ENCODE measurements at places on chromosomes 16 and 17.

- DNase-seq, result no peak
Measured at GRCh38 chr17:31144428-31144827, 49.7 kb downstream of the NF1 start.

DNA sequence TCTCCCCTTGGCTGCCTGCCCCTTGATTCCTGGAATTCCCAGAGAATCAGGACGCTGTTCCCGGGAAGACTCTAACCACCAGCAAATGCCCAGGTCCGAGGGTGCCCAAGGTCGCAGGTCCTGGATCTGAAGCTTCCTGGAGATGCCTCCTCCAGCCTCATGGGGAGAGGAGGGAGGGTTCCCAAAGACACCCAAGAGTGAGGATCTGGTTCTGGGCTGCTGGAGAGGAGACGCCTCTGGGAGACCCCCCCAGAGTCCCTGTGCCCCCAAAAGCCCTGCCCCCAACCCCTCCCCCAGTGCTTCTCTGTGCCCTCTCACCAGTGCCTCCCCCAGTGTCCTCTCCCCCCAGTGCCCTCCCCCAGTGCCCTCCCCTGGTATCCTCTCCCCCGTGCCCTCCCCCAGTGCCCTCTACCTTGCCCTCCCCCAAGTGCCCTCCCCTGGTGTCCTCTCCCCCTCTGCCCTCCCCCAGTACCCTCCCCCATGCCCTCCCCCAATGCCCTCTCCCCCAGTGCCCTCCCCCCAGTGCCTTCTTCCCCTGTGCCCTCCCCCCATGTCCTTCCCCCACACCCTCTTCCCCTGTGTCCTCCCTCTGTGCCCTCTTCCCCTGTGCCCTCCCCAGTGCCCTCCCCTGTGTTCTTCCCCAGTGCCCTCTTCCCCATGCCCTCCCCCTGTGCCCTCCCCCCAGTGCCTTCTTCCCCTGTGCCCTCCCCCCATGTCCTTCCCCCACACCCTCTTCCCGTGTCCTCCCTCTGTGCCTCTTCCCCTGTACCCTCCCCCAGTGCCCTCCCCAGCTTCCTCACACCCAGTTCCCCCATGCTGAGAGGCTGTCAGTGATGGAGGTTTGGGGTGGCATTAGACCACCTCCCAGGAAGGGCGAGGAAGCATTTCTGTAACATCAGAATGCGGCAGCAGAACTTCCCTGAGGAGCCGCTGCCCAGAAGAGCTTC is 6.3 kb upstream of the SECTM1 start:
- no peak for DNase-seq

DNA sequence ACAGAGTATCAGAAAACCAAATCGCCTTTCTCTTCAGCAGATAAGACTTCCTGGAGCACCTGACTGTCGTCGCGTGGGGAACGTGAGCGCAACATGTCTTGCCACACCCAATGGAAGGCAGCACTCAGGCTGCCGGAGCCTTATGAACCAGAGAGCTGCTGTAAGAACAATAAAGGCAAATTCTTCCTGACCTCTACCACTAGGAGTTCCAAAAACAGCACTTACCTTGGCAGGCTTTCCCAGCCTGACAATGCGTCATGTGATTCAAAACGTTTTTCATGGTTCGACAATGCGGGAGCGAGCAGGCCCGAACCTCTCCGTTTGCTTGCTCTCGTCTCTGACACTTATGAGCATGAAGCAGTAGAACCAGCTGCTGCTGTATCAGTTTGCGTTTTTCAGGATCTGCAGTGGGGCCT is 75.8 kb upstream of the TRAP1 start:
- no peak for DNase-seq

GRCh38 chr17:55116440-55116914 is 147.9 kb downstream of the STXBP4 start:
- DNase-seq, result no peak

DNA sequence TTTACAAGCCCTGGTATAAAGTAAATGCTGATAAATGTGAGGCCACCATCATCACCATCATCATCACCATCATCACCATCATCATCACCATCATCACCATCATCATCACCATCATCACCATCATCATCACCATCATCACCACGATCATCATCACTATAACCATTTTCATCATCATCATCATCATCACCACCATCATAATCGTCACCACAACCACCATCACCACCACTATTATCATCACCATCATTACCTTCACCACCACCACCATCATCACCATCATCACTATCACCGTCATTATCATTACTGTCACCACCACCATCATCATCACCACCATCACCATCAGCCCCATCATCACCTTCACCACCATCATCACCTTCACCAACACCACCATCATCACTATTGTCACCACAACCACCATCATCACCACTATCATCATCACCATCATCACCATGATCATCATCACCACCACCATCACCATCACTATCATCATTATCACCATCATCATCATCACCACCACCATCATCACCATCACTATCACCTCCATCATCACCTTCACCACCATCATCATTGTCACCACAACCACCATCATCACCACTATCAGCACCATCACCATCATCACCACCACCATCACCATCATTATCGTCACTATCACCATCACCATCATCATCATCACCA is 16.6 kb upstream of the ZNF469 start:
- DNase-seq, result no peak

GRCh38 chr16:86575754-86576557 is 2.4 kb upstream of the FOXL1 start:
- DNase-seq, result peak; percentile 77

DNA sequence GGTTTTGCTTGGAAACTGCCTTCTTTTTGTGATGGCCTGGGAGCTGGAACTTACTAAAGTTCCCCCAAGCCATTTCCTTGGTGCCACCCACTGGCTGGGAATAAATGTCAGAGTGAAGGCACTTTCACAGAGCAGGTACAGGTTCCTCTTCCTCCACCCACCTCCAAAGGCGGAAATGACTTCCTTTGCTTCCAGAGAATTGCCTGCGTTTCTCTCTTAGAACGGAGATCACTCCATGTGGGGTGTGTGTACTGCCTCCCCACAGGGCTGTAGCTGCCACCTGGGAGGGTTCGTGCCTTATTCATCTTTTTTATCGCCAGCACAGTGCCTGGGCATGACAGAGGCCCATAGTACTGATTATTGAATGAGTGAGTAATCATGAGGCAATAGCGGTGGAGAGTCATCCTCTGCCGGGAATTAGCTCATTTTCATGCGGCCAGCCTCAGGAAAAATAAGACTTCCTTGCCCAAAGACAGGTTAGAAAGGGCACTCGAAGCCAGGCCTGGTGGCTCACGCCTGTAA is 32.2 kb upstream of the HAS3 start:
- no peak for DNase-seq

DNA sequence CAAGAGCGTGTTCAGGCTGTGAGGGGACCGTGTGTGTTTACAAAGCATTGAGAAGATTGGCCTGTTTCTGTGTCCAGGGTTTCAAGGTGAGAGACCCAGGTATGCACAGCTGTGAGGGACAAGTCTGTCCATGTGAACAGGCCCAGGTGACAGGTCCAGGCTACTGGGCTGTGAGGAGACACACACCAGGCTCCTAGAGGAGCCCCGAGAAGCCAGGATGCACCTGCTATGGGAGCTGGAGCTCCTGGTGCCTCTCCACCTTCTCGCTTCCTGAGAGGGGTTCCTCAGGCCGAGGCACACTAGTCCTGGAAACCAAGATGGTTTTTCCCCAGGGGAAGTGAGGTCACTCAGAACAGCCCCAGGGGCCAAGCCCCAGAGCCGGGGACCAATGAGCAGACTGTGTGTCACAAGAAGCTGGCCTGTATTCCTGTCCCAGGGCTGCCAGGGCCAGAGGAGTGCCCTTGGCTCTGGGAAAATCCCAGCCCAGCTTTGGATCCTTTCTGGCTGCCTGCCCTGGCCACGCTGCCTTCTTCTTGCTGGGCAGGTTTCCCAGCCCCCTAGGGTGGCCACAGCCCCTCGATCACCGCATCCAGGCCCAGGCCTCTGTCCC is 153.4 kb upstream of the PLCG2 start:
- DNase-seq, result no peak

GRCh38 chr16:27717726-27718125 is 167.8 kb downstream of the KATNIP start:
- DNase-seq, result no peak

DNA sequence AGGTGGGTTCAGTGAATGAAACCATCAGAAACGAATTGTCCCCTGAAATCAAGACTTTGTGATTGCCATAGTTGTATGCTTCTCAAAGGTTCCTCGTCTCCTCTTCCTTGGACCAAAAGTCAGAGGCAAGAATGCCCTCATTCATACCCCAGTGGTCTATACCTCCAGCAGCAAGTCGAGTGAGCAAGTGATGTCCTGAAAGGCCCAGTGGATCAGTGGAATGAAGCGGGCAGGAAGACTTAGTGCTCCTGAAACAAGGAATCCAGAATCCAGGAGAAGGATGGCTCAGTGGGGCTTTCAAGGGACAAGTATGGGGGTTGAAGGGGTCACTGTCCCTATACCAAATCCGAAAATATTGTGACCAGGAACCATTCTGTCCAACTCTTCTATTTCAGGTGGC is 5.3 kb upstream of the ERBB2 start:
- no peak for DNase-seq

- no peak for DNase-seq
Measured at GRCh38 chr16:84110527-84110926, 6.2 kb downstream of the MBTPS1 start.

GRCh38 chr17:42865638-42866094 is 14.7 kb downstream of the AOC3 start:
- DNase-seq, result no peak

- no peak for DNase-seq
Measured at GRCh38 chr17:83028851-83029250, 50.6 kb upstream of the METRNL start.

DNA sequence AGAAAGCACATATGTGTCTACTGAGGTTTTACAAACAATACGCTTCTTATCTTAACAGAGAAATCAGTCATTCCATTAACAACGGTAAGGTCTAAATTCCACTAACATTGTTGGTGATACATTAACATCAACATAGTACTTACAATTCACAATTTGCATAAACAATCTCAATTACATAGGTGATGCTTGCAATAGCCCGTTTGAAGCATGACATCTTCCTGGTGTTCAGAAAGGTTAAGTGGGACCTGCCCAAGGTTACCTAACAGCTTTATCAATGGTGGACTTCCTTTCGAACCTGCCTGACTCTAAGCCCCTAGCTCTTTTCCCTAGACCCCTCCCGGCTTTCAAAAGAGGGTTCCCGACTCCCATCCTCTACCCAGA is 699 bp downstream of the FAM222B start:
- no peak for DNase-seq

GRCh38 chr16:88383401-88384221 is 852 bp downstream of the ZNF469 start:
- DNase-seq, result no peak

DNA sequence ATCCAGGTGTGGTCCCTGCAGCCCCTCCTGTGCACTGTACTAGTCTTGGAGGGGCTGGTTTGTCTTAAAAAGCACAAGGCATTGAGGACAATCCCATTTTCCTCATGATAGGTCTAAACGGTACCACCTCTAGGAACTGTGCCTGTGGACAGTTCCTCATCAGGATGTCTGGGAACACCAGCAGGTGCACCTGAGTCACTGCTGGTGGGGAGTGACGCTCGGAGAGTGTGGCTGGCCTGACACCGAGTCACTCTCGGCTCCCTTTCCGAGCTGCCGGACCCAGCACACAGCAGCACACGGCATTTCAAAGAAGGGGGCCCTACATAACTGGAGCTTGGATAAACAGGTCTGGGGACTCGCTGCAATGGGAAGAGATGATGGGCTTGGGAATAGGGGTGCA is 25.6 kb downstream of the LRRC75A start:
- DNase-seq, result no peak

DNA sequence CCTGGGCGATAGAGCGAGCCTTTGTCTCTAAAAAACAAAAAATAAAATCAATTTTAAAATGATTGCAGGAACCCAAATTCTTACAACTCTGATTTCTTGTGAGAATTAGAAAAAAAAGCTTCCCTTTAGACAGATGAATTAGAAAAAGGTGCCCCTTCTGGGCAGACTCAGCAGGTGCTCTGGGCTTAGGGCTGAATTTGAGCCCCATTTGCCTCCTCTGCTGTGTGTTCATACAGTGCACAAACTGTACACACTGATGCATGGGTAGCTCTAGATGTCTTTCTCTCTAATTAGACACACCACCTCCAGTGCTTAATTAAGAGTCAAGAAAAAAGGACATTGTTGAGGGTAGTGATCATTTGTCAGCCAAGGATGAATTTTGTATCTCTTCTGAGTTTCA is 38.5 kb upstream of the NOL11 start:
- DNase-seq, result no peak

- no peak for DNase-seq
Measured at GRCh38 chr17:55448681-55449080, 27.0 kb upstream of the MMD start.

DNA sequence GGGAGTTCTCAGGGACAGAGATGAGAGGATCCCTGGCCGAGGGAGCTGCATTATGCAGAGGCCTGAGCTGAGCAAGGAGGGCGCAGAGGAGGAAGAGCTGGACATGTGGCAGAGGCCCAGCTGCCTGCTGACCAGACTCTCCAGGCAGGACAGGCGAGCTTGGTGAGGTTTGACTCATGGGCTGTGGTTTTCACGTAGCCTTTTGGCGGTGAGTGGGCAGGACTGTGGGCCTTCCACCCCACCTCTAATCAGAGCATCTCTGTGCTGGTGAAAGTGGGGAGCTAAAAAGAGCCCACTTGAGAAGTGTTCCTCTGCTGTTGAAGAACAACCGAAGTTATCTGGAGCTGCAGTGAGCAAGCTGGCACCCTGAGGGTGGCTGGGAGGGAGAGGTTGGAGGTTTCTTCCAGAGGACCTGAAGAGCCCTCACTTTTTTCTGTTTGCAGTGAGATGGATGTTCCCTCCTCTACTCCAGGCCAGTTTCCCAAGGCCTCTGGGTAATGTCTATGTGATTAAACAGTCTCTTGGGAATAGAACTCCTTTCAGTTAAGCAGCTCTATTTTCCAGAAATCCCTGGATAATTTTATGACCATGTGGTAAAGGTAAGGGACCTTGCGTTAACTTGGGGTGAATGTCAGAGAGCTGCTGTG is 11.9 kb downstream of the EPN2 start:
- DNase-seq, result no peak

- DNase-seq, result no peak
Measured at GRCh38 chr17:32958418-32958817, 30.5 kb downstream of the TMEM98 start.

DNA sequence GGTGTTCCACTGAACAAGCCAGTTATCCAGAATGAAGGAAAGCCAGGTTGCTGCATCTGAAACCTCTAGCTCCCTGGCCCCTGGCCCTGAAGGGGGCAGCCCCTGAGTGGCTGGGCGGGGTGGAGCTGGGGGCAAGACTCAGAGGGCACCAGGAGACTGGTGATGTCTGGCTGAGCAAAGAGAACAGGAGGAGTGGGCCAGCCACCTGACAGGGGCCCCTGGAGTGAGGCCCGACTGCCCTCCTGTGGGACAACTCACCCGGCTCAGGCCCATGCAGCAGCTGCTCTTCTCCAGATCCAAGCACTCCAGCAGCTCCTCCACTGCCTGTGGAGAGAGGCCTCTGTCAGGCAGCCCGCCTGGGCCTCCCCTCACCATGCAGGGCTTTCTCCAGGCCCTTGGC is 60.4 kb downstream of the PIPOX start:
- no peak for DNase-seq

- DNase-seq, result no peak
Measured at GRCh38 chr17:79627766-79628690, 17.2 kb upstream of the RBFOX3 start.

GRCh38 chr16:79449067-79449769 is 151.3 kb downstream of the MAF start:
- no peak for DNase-seq

GRCh38 chr17:31405890-31406371 is 14.5 kb downstream of the RAB11FIP4 start:
- DNase-seq, result no peak
